ENCODE measurements at places on chromosomes 3 and 15.

GRCh38 chr3:74443102-74443501, 171.4 kb downstream of the CNTN3 start:
- no peak for DNase-seq

DNA sequence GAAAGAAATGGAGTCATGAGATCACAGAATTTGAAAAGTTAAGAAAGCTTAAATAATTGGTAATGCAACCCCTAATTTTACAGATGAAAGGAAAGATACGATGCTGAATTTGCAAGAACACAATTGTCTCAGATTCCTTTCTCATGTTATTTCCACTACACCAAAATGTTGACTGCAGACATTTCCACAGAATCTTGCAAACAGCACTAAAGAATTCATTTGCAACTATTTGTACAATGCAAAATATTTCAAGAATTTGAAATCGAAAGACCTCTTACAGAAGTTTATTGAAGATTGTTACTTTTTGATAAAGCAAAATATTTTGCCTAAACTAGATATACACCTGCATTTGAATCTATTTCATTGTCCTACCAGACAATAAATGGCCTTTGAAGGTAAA, 194.1 kb upstream of the KCNMB2 start:
- DNase-seq: no peak

DNA sequence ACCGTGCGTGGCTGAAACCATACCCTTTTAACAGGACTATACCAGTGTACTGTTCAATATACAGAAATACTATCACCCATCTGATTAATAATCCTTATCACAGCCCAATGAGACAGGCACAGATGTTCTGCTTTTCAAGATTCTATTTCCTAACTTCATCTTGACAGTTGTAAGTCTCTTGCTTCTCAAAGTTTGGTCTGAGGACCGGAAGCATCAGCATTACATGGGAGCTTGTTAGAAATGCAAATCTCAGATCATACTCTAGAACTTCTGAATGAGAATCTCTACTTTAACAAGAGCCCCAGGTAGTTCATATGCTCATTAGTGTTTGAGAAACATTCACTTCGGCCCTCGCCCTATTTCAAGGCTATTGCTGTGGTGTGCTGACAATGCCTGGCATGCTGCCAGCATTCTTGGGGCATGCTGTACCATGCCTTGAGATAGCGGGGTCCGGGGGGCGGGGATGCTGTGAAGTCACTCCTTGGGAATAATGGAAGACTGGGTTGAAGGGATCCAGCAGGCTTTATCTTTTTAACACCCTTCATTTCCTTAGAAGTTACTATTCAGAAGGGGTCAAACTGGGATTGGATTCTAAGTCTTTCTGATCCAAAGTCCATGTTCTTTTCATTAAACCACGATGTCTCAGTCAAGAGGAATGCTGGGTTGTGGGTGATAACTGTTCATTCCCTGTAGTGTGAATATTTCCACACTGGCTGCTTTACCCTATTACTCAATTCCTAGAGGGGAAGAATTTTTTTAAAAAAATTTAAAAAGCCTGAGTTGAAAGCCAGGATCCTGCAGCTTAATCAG, 194.7 kb downstream of the LPP start:
- DNase-seq: no peak

DNA sequence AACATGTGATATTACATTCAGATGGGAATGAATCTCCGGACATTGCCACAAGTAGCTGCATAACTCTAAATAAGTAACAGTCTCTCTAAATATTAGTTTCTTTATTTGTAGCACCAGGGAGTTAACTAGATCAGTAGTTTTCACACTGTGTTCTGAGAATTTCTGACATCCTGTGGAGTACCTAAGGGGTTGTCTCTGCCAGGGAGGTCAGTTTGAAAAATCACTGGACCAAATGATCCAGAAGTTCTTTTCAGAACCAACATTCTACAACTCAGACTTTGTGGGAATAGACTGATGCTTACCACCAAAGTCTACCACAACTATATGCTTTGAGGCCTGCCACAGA, 9.0 kb upstream of the ILDR1 start:
- DNase-seq: no peak

DNA sequence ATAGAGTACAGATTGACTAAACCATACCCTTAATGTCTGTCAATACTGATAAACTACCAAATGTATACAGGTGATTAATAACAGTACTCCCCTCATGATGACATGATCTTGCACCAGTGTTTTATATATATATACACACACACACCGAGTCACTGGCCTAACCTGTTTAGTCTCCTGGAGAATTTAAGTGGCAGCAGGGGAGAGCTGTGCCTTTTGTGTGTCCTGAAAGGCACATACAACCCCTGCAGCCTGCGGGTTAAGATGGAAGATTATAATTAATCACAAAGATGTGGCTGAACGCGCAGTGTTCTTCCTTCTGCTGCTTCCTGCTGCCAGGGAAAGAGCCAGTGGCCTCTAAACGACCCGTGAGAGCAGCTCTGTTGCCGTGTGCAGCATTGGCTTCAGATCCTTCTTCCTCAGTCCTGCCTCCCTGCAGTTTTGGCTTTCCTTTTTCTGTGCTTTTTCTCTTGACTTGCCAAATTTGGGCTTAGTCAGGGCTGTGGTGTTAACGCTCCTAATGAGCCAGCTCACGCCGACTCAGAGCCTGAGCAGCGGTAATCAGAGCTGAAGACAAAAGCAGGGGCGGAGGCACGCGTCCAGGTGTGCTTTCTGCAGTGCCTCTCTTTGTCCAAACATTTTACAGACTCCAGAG, 42.5 kb upstream of the UBE3A start:
- DNase-seq: no peak

Data from T-helper 1 cell (primary cell).